AG04450 (cell line): ENCODE measurements at places on chromosomes 3 and 15.

GRCh38 chr15:47991357-47991756 lies 129.4 kb upstream of the SLC24A5 start:
- no peak for DNase-seq

- DNase-seq = no peak
Measured at GRCh38 chr15:23855947-23856346, 168.8 kb upstream of the NDN start.

DNA sequence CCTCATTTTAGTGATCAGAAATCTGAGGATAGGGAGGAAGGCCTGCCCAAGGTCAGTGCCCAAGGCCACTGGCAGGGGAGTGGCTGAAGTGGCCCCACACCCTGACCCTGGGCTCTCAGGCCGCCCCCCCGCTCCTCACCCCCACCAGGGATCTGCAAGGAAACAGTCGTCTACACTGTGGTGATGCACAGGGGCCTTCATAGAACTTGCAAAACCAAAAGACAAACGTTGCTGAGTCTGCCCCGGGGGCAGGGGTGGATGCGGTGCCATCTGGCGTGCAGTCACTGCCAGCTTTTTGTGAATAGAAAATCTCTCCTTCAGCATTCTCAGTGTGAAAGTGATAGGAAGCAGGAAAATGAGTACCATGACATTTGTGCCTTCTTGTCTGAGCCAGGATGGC lies 41.3 kb downstream of the WHAMM start:
- no peak for DNase-seq

GRCh38 chr3:45991341-45991740 lies 4.3 kb downstream of the FYCO1 start:
- DNase-seq = no peak

DNA sequence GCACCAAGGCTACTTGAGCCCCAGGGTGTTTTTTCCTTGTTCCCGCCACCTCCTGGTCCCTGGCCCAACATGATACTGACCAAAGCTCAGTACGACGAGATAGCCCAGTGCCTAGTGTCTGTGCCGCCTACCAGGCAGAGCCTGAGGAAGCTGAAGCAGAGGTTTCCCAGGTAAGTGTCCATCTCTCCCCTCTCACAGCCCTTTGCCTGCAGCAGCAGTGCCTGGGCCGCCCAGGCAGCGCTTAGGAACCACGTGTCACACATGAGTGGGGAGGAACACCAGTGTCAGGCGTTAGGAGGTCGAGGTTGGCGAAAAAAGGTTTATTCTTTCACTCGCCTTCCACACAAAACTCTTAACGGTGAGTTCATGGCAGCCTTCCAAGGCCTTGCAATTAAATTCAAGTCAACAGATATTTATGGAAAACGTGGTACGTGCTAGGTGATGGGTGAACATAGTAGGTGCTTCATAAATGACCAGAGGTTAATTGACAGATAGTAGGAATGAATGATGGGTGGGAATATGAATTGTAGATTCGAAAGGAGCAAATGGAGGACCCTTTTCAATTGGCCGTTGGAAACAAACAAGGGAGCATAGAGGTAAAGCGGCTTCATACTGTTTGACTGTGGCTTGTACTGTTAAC lies 486 bp downstream of the CDIN1 start:
- DNase-seq = no peak

DNA sequence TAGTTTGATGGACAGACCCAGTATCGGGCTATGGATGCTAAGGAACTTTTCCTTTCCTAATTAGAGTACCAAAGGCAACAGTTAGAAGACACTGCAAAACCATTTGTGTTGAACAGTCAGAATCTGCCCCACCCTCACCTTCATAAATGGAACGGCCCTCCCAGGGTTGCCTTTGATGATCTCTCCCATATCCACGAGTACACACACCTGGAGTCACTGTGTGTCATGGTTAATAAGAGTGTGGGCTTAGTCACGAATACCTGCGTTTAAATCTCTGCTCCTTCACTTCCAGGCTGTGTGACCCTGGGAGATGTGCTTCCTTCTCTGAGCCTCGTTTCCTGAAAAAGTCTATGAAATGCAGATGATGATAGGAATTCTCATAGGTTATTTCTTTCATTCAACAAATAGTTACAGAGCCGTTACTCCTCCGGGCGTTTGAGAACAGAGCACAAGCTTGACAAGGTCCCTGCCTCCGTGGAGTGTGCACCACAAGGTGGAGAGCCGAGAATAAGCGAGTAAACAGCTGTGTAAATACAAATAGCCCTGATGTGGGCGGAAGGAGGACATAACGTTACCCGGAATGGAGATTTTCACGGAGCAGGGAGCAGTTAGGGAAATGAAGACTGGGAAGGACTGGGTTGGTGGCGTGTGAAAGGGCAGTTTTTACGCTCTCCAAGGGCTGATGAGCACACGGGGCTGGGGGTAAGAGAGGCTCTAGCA lies 6.7 kb downstream of the SLC51A start:
- DNase-seq = no peak

DNA sequence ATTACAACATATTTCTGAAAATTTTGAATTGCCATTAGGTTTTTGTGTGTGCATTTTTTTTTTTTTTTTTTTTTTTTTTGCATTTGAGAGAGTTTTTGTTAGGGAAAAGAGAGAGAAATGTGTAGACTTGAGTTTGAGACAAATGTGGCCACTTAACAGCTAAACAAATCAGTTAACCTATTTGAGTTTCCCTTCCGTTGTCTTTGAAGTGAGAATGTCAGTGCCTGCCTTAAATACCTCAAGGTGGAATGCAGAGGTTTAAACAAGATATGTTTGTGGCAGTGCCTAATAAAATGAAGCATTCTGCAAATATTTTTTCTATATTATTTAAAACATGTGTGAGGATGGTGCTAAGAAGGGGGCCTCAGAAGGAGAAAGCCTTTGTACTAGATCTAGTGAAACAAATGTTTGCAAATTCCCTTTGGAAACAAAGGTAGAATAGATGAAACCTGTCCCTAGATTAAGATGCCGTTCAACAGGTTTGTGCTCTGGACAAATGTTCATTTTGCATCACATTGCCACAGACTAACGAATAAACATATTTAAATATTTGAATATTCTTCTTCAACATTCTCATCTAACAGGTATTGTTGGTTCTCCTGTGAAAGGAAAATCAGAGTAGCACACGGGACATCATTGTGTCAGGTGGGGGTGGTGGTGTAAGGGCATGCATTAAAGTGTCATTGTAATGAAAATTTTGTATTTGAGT lies 80.7 kb downstream of the SATB1 start:
- no peak for DNase-seq

DNA sequence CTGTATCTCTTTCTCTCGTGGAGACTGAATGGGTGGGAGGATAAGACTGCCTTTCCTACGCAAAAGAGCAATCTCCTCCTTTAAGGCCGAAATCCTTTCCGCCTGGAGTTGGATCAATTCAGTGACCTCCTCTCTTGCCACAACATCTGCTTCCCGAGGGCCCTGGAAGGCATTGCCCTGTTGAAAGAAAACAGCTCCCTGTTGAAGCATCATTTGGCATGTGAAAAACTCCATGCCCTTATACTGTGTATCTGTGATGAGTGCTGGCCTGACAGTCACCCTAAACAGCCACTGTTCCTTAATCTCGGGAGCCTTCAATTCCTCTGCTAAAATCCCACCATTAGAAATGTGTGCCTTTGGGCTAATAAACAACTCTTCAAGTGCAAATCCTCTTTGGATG lies 80.2 kb downstream of the BOC start:
- DNase-seq = no peak

DNA sequence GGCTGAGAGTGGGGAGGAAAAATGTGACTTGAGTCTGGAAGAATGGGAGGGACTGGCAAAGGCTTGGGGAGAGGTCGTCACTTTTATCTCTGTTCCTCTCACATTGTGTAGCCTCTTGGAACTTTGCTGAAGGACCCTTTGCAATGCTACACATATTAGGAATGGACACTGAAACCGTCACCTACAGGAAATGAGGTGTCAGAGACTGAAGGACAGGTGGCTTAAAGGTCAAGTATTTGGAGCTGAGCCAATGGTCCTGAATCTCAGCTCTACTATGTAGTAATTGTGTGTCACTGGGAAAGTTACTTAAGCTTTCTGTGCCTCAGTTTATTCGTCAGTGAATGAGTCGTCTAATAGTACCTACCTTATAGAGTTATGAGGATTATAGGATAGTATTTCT lies 14.7 kb downstream of the MCTP2 start:
- DNase-seq = no peak

DNA sequence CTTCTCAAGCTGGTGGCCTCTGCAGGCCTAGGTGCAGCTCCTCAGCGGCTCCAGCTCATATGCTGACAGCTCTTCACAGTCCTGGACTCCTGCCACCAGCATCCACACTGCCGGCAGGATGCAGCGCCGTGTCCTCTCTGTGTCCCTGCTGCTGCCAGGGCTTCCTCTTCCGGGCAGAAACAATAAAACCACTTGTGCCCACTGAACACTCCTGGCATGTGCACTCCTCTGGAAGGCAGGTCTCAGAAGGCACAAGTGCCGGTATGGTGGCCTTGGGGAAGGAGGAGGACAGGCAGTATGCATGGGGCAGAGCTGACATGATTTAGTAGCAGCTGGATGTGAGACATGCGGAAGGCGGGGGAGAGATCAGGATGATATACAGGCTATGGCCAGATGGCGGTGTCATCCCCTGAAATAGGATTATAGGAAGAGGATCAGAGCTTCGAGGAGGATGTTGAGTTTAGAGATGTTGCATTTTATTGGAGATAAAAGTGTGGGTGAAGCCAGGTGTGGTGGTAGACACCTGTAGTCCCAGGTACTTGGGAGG lies 7.5 kb upstream of the MAN2A2 start:
- no peak for DNase-seq

DNA sequence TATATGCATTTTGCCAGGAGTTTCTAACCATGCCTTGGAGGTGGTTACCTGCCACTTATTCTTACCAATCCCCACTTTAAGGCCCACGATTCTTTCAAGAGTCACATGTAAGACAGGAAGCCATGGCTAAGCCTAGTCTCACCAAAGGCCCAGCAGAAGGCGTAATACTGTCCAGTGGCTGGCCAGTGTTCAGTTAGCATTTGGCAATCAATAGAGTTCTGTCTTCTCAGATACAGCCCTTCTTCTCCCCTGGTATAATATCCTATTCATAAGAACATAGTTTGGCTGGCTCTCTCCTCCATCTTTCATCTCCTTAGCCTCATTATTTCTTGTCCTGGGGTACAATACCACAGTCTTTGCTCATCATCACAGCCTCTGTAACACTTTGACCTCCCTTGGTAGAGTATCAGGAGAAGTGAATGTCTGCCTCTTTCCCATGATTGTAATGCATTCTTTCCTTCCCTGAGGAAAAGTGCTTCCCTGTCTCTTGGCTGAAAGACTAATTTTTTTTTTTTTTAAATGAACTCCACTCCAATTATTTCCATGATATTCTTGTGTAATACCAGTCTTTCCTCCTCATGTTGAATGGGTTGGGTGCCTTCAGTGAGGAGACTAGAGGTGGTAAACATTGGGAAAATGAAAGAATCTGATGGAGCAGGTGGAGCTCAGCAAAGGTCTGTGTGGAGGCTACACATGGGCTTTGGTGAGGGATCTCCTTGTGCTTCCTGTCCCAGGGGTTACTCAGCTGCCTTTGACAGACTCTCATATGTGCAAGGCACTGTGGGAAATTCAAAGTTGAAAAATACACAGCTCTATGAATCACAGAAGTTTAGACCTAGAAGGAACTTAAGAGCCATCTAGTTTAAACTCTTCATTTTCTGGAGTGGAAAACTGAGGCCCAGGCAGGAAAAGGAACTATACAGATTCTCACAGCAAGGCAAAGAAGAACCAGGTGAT lies 218.2 kb downstream of the P3H2 start:
- DNase-seq = no peak

GRCh38 chr3:72390841-72391240 lies 457.4 kb downstream of the SHQ1 start:
- no peak for DNase-seq

GRCh38 chr3:42533161-42533897 lies 30.9 kb downstream of the VIPR1 start:
- no peak for DNase-seq

DNA sequence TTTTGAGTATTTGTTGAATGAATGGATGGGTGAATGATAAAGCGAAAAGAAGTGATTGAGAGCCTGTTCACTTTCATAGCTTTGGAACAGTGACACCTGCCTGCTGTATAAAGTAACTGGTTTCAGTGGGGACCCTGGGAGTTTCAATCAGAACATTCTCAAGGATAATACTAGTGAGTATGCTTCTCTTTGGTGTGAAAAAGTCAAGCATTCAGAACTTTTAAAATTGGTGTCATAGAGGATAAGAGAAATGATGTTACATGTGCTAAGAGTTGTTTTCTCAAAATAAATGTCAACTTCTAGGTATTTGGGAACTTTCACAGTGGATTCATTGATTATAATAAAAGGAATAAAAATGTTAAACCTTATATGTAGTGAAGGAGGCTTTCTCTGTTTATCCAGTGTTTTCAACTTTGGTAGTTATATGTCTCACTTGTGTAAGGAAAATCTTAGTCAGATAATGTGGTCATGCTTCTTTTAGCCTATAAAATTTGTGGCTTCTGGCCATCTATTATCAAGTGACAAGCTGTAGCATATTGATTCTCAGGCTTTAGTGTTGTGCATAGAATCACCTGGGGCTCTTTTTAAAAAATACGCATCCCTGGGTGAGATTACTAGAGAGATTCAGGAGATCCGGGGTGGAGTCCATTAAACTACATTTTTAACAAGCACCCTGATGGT lies 11.9 kb downstream of the LRCH3 start:
- DNase-seq = no peak

DNA sequence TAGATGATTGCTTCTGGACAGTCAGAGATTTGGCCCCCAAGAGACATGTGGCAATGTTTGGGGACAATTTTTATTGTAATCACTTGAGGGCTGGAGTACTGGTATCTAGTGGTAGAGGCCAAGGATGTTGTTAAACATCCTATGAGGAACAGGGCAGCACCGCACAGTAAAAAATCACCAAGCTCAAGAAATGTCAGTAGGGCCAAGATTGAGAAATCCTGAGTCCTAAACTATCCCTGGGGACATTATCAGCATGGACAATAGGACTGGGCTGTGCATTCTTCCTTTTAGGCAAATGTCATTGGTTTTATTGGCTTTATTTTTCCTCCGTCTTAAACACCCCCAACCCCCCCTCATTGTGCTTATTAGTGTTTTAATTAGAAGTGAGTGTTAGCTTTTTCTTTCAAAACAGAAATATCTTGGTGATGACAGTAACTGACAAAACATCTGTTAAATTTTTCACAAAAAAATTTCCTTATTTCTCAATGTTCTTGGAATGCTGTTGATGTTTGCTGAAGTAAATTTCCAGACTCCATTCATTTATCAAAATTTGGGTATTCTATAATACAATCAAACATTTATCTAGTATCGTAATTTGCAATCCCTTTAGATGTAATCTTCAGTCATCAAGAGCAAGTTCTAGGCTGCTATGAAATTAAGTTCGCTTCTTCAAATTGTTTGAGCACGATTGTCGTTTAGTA lies 944.4 kb downstream of the VGLL3 start:
- DNase-seq = no peak

GRCh38 chr15:38325648-38325990 lies 73.0 kb downstream of the SPRED1 start:
- DNase-seq = no peak

GRCh38 chr15:36218322-36218721 lies 361.1 kb upstream of the CDIN1 start:
- no peak for DNase-seq

DNA sequence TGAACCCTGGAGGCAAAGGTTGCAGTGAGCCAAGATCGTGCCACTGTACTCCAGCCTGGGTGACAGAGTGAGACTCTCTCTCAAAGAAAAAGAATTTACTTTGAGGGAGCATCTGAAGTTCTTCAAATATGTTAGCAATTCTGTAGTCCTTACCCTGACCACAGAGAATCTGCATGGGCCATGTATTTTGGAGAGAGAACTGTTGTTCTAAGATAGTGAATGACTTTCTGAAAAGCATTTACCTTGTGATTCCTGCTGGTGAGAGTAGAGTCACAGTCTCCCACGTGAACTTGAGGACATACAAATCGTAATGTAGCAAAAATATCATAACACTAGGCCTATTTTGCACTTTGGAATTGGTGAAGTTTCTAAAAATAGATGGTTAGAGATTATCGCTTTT lies 3.9 kb downstream of the BRK1 start:
- no peak for DNase-seq
